ENCODE measurements at places on chromosomes 5 and 9.

GRCh38 chr9:101054657-101055056 is 26.1 kb downstream of the PLPPR1 start:
- no peak for DNase-seq

GRCh38 chr5:157464519-157465171 is 4.6 kb downstream of the NIPAL4 start:
- peak; percentile 86 for DNase-seq

GRCh38 chr5:66041627-66042026 is 102.5 kb upstream of the SREK1 start:
- DNase-seq = no peak

DNA sequence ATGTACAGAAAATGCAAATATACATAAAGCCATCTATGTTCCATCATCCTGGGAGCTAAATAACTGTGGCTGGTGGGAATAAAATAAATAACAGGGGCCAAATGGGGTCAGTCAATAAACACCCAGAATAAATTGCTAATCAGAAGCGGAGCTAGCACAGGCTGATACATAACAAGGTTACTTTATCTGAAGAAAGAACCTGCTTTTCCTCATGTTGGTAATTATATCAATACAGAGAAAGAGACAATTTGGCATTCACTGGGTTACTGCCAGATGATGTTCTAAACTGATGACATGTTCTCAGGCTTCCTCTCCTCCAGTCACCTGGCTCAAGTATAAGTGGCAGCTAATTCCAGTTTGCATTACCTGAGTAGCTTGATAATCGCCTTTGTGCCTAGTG is 144.9 kb upstream of the CD180 start:
- no peak for DNase-seq

GRCh38 chr9:93827545-93828330 is 127.4 kb downstream of the BARX1 start:
- DNase-seq = peak; percentile 41

DNA sequence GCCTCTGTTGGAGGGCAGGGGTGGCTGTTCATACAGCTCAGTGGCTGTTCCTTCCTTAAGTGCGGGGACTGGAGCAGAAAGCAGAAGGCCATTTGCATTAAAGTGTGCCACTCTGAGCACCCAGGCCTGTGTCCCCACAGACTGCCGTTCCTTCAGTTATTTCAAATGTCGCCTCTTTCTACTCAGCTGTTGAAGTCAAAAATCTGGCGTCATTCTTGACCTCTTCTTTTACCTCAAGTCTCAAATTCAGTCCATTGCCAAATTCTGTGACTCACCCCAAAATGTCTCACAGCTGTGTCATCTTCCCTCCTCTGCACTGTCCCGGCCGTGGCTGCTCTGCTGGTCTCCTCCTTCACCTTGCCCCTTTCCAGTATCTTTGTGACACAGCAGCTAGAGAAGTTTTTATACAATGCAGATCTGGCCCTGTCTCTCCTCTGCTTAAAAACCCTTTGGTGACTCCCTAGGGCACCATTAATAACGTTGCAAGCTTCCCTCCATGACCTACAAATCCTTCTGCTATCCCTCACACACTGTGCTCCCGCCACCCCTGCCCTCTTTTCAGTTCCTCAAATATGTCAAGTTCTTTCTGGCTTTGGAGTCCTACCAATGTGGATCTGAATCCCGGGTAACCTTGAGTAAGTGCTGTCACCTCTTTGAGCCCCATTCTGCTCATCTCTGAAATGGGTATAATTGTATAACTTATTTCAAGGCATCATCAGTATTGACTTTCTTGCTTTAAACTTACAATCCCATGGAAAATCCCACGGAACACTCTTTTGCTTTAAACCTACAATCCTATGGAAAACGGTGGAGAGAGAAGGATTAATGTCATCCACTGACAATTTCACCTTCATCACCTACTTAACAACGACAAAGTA is 98.3 kb upstream of the BOD1 start:
- peak; percentile 90 for DNase-seq

DNA sequence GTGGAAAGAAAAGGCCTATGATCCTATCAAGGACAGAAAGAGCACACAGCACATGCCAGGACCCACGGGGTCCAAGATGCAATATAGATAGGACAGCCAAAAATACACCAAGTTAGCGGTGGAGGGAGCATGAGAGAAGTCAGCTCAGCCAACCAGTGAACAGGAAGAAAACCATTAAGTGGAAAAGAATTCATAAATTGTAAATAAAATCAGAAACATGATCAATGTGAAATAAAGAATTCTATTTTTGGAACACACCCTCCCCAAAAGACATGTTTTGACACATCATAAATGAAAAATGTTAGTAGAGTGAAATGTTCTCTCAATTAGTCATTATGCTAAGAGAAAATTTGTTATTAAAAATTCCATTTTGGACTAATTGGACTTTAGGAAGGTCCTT is 35.6 kb downstream of the ATPSCKMT start:
- DNase-seq = no peak

DNA sequence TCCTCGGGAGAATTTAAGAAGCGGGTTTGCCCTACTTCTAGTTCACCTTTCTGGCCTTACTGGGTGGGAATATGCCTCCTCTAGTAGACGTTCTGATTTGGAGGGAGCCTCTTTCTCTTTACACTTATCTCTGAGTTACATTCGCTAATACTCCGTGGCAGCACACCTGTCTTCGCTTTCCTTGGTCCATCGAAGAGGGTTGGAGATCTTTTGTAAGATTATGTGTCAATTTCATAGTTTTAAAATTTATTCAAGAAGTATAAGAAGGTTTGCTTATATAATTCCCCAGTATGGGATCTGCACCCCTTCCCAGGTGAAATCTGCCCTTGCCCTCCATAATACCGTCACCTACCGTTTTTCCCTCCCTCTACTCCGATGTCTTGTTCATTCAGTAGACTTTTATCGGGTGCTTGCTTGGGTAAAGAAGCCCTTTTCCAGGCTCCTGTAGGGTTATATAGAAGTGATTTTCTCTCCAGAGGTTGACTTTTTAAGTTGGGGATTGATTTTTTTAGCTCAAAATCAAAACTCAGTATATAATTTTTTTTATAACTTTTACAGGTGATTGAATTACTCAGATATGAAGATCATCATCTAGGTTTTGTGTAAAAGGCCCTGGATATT is 1.1 kb downstream of the GPBP1 start:
- DNase-seq = no peak

DNA sequence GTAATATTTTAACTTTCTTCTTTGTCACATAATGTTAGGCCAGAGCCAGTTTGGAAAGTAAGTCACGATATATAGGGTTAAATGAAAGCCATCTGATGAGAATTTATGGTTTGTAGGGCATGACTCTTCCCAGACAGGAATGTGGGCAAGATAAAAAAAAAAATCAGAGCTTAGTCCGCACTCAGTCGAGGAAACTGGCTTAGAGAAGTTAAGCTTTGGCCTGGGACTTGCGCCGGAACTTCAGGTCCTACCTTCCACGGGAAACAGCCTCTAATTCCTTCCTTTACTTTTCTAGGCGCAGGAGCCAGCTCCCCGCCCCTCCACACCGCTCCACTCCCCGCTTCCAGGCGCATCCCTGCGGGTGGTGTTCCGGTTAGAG is 475 bp downstream of the DDX31 start:
- peak; percentile 74 for DNase-seq

- DNase-seq = no peak
Observed at GRCh38 chr9:21696411-21696871, 106.0 kb upstream of the MTAP start.

GRCh38 chr9:89022902-89023301 is 31.6 kb downstream of the S1PR3 start:
- DNase-seq = no peak

- no peak for DNase-seq
Observed at GRCh38 chr5:96721351-96721977, 59.3 kb downstream of the CAST start.

DNA sequence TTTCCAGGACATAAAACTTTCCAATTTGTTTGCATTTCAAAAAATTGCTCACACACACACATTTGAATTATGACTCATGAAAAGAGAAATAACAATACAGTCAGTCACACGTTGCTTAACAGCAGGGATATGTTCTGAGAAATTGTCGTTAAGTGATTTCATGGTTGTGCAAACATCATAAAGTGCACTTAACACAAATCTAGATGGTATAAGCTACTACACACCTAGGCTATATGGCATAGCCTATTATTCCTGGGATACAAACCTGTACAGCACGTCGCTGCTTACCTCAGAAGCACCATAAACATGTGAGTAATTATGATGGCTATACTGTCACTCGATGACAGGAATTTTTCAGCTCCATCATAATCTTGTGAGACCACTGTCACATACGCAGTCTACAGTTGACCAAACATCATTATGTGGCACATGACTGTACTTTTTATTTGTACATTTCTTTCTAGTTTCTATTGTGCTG is 378.2 kb downstream of the ACTL7B start:
- DNase-seq = peak; percentile 8

DNA sequence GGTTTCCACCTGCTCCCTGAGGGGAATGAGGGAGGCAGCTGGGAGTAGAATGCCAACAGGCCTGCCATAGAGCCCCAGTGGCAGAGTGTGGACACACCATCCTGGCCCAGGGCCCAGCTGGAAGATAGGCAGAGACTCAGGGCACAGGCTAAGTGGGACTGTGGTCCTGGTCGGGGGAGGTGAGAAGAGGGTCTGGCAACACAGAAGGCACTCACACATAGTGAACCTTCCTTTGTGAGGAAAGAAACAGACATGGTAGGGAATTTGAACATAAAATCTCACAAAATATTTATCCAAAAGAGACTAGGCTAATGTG is 41.2 kb downstream of the WDR36 start:
- DNase-seq = no peak

- no peak for DNase-seq
Observed at GRCh38 chr5:36237751-36238150, 4.0 kb downstream of the NADK2 start.

DNA sequence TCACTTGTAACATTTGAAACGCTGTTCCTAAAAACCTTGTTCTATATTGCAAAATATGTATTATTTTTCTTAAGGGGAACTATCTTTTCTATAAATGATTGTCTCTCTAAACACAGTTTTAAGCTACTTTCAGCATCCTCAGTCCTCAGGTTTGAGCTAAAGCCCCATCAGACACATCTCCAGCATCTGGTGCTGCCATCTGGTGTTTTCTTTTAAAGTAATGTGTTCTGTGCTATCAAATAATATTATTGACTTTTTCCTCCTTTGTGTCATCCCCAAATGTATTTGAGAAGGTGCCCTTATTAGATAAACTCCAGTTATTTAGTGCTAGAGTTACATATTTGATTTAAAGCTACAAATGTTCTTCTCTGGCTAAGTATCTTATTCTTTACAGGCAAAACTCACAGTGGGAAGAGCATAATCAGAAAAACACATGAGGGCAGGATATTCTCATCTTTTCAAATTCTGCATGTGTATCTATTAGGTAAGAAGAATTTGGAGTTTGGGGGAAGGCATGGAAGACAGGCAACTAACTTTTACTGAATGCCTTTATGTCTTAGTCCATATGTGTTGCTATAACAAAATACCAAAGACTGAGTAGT is 27.5 kb downstream of the ZNF474 start:
- peak; percentile 16 for DNase-seq
